ENCODE measurements at places on chromosomes 2 and 18.

GRCh38 chr2:103386872-103387271 lies 625.0 kb downstream of the TMEM182 start:
- DNase-seq = no peak

DNA sequence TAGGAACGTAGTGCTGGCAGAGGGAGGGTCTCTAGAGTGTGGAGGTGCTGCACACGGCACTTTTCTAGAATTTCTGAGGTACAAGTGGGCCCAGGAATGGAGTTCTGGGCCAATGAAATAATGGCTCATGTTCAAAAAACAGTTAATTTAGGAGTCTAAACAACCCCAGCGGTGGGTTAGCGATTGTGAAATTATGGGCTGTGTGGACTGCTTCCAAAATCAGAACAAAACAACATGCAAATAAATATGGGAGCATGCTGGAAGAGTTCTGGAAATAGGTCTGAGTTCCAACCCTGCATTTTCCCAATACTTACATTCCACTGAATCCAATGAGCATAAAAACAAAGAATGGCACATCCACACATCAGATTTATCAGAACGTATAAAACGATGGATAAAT lies 317.6 kb downstream of the AFF3 start:
- DNase-seq = no peak

DNA sequence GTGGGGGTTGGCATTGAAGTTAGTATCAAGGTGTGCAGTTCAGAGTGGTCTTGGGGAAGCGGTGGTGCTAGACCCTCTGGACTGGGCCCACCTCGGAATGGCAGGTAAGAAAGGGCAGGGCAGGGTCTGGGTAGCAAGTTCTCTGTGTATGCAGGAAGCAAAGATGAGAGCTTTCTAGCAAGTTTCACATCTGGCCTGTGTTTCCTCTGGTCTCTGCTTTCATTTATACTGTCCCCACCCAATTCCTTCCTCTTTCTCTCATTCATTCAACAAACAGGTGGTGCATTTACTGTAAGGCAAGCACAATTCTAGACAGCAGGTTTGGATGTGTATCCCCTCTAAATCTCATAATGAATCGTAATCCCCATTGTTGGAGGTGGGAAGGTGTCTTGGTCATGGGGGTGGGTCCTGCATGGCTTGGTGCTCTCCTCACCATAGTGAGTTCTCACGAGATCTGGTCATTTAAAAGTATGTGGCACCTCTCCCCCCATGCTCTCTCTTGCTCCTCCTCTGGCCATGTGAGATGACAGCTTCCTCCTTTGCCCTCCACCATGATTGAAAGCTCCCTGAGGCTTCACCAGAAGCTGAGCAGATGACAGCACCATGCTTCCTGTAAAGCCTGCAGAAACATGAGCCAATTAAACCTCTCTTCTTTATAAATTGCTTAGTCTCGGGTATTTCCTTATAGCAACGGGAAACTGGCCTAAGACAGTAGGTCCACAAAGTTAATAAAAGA lies 51.8 kb downstream of the PKDCC start:
- no peak for DNase-seq

DNA sequence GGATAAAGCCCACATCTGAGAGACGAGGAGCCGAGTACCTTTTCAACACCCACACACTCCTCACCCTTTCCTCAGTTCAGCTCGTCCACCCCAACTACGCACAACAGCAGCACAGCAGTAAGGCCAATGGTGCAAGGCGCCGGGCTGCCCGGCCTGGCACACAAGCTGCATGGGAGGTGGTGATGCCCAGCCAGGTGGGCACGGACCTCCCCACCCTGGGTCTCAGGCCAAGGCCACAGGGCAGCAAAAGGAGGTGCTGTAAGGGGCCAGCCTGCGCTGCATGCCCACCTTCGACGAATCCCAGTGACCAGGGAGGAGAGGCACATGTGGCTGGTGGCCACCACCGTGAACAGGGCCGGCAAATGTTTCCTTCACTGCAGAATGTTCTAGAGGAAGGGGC lies 36.5 kb upstream of the MLPH start:
- no peak for DNase-seq

- peak; percentile 70 for DNase-seq
Observed at GRCh38 chr2:134558208-134558830, 160.5 kb downstream of the TMEM163 start.

- no peak for DNase-seq
Observed at GRCh38 chr18:32470460-32470713, 295 bp downstream of the GAREM1 start.

- DNase-seq = no peak
Observed at GRCh38 chr18:59655676-59656075, 41.5 kb downstream of the CCBE1 start.

- no peak for DNase-seq
Observed at GRCh38 chr2:229126066-229126465, 145.0 kb downstream of the PID1 start.

DNA sequence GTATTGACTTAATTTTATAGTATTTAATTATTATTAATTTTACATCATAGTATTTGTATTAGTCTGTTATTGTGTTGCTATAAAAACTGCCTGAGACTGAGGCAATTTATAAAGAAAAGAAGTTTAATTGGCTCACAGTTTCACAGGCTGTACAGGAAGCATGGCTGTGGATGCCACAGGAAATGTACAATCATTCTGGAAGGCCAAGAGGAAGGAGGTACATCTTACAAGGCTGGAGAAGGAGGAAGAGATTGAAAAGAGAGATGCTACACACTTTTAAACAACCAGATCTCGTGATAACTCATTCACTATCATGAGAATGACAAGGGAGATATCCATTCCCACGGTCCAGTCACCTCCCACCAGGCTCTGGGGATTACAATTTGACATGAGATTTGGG lies 2019.4 kb upstream of the PIK3C3 start:
- DNase-seq = no peak

DNA sequence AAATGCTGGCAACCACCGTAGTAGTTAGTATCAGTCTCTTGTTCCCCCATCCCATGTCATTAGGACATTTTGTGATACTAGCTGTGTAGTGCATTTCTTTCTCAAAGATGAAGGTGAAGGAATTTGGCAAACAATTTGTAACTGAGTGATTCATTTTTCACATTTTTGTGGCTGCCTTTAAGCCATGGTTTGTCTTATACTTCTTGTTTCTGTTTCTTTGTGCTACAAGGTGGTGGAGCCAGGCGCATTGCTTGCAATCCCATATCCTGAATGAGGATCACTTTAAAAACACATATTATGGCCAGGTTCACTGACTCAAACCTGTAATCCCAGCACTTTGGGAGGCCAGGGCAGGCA lies 40.6 kb downstream of the GPD2 start:
- DNase-seq = no peak

- DNase-seq = no peak
Observed at GRCh38 chr2:16727256-16727655, 61.6 kb upstream of the CYRIA start.

- no peak for DNase-seq
Observed at GRCh38 chr2:46050489-46050888, 246.7 kb upstream of the EPAS1 start.

DNA sequence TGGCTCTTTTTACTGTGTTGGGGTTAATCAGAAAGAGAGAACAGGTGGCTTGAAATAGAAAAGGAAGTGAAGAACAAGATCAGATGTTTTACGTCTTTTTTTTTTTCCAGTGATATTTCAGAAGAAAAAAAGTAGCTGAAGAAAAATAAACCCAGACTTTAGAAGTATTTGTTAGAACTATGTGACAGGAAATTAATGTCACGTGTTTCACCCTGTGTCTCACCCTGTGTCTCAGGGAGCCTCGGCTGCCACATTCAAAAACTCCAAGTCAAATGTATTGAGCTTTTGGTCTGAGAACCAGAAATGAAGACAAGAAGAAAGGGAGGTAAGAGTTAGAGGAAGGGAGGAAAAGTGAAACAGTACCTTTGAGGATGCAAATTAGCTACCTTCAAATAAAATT lies 38.0 kb downstream of the AKAIN1 start:
- no peak for DNase-seq

GRCh38 chr2:73263540-73264331 lies 20.5 kb downstream of the FBXO41 start:
- DNase-seq = no peak

GRCh38 chr18:59063912-59064311 lies 75.8 kb upstream of the SEC11C start:
- DNase-seq = no peak

GRCh38 chr2:234495251-234496054 lies 1.4 kb downstream of the ARL4C start:
- DNase-seq = peak; percentile 33

- DNase-seq = peak; percentile 80
Observed at GRCh38 chr2:121903037-121903689, 147.7 kb downstream of the TSN start.

DNA sequence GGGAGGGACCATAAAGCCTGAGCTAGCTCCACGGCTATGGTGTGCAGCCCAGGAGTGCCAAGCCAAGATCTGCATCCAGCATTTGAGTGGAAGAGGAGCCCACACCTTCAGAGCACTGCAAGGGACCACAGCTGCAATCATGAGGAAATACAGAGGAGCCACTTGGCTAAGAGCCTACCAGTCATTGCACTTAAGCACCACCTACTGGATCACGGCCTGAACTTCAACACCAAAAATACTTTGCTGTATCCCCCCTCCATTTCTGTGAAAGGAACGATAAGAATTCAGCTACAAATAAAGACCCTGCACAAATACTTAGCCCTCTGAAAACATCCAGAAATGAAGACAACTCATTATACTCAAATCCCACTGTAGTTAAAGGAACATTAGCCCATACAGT lies 545.3 kb downstream of the TSN start:
- DNase-seq = peak; percentile 7

GRCh38 chr2:109516445-109517117 lies 97.2 kb downstream of the SEPTIN10 start:
- peak; percentile 60 for DNase-seq

- DNase-seq = no peak
Observed at GRCh38 chr2:152924722-152925121, 206.3 kb downstream of the ARL6IP6 start.

GRCh38 chr2:5520463-5520972 lies 171.7 kb upstream of the SOX11 start:
- DNase-seq = no peak
